Colonic mucosa (tissue), 4 donors: ENCODE measurements at places on chromosomes 4 and X.
A peak's percentile ranks its signal among the peaks of the same experiment; 100 is the strongest.

- DNase-seq: no peak
Observed at GRCh38 chr4:78734441-78735162, 41.5 kb upstream of the BMP2K start.

DNA sequence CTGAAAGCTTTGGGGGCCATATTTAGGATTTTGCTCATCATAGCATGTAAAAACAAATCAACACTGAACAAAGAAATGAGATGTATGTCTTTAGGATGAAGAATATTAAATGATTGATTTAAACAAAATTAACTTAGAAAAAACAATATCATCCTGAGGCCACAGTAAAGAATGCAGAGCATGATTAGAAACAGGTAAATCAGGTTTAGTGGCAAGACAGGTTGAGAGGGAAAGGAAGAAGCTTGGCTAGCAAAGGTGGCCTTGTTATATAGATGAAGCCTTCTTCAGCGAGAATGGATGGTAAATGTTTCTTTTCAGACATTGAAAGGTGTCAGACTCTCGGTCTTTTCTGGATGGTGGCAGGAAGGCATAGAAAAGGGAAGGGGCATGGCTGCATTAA, 11.9 kb upstream of the MAGEB16 start:
- no peak for DNase-seq

- no peak for DNase-seq
Observed at GRCh38 chr4:140609548-140610425, 41.0 kb upstream of the UCP1 start.

- DNase-seq: peak; percentile 47
Observed at GRCh38 chrX:136268051-136269048, 17.1 kb upstream of the MAP7D3 start.

- DNase-seq: no peak
Observed at GRCh38 chr4:158827543-158827981, 58.7 kb downstream of the FNIP2 start.

GRCh38 chrX:148865277-148866210, 365.1 kb downstream of the AFF2 start:
- DNase-seq: no peak

DNA sequence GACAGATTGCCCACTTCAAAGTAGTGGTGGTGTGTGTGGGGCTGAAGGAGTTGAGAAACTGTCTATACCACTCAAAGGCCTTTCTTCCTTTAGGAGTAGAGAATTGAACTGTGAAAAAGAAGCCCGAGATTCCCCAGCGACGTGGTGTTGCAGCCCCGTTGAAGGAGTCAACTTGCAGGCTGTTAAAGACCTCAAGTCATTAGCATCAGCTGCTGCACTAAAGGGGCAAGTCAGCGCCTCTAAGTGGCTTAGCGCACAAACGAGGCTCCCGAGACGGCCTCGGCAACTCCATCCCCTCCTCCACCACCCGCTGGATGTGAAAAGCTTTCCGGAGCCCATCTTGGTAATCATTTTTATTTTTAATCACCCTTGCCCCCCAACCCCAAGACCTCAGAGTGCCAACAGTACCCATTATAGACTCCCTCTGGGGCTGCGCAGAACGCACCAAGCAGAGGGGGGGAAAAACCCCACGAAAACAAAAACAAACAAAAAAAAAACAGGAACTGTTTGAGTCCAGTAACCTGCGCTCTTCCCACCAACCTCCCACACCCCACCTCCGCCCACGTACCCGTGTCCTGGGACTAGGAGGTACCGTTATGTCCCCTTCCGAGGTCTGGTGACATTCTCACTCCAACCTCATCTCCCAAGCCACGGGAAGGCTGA, 913 bp upstream of the PRDM8 start:
- no peak for DNase-seq

DNA sequence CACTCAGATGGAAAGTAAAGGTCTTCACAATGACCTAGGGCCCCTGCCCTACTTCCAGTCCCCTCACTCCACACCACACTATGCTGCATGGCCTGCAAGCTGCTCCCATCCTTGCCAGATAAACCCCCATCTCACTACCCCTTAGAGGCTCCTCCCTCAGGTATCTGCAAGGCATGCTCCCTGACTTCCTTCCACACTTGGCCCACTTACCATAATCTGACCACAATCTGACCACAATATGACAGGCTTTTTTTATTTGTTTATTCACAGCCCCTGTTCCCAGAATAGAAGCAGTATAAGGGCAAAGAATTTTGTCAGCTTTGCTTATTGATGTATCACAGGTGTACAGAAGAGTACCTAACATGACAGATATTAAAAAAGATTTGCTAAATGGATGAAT, 124.7 kb downstream of the CAMK2D start:
- DNase-seq: no peak

GRCh38 chrX:8851231-8851886, 50.2 kb upstream of the FAM9A start:
- no peak for DNase-seq

DNA sequence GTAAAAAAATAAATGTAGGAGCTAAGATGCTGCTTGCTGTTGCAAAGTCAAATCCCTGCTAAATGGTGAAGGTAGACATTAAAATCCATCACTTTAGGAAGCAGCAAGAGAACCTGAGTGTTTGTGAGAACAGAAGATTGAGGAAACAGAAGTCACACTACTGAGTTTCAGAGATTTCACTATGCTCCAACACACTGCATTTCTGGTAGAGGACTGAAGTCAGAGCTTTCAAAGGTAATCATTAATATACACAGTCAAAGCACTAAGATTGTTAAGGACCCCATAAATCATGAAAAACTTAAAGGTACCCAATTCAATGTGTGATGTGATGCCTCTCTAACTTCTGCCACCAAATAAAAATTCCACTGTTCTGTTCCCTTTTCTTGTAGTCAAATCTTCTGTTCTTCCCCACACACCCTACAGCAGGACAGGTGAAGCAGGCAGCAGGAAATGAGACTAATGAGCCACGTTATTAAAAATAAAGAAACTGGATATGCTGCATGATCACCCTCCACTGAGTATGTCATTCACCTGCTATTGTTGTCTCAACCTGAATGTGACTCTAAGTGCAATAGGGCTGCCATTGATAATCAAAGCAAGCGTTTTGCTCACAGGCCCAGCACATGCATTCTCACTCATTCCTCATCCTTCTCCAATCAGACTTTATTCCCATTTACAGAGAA, 28.9 kb upstream of the APELA start:
- DNase-seq: no peak

DNA sequence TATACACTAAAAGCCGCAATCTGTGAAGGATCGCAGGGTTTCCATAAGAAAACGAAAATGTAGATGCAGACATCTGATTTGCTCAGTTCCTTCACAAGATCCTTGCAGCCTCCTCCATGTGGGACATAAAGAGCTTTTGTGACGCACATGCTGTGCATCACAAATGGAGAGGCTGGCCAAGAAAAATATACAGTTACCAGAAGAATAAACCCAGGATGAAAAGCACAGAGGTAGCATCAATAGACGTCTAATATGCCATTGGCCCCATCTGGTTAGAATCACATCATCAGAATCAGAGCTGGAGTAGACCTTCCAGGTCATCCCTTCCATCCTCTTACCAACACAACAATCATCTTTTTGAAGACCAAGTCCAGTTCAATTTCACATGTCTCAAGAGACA, 517.4 kb downstream of the RAB28 start:
- no peak for DNase-seq

DNA sequence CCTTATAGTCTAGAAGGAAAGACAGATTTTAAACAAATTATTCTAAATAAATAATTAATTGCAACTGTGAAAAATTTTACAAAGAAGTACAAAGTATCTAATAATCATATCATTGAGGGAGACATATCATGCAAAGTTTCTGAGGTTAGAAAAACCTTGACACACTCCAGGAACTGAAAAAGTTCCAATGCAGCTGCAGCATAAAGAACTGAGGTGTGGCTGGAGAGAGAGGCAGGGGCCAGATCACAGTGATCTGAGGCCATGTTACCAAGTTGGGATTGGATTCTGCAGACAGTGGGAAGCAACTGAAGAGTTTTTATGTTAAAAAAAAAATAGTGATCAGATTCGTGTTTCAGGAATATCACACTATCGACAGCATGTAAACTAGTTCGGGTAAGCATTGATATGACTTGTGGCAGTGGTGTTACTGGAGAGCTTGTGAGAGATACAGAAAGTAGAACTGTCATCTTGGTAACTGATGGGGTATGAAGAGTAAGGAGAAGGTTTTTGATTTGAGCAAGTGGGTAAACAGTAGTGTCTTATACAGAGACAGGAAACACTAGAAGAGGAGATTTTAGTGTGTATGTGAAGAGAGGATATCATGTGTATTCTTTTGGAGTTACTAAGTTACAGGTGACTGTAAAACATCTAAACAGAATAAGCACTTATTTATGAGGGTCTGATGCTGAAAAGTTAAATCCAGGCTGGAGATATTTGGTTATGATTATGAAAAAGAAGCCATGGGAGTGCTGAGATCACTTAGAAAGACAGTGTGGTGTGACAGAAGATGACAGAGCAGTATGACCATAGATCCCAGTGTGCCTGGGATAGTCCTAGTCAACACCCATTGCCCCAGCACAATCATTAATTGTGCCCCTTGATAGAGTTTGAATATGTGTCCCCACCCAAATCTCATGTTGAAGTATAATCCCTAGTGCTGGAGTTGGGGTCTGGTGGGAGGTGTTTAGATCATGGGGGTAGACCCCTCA, 15.6 kb upstream of the SPRY1 start:
- DNase-seq: no peak

DNA sequence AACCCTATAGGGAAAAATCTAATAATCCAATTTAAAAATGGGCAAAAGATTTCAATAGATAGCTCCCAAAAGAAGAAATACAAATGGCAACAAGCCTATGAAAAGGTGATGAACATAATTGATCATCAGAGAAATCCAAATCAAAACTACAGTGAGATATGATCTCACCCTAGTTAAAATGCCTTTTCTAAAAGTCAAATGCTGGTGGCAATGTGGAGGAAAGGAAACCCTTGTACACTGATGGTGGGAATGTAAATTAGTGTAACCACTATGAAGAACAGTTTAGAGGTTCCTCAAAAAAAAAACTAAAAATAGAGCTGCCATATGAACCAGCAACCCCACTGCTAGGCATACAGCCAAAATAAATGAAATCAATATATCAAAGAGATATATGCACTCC, 44.5 kb downstream of the STPG2 start:
- DNase-seq: no peak
